Activated CD4-positive, alpha-beta T cell treated with anti-CD3 and anti-CD28 coated beads, Interleukin-2, amount 10 ng/mL, durations not matched to agents 7 days and 5 days (primary cell): ENCODE measurements at places on chromosomes 12 and 14. TPM values are rescaled to one million over a fixed set of nuclear protein-coding genes. Genes with fewer than 3 reads are reported as not detected.

Gene KRT82
- not detected for total RNA-seq

Gene AKAP6
- total RNA-seq = 0.62 TPM

DNA sequence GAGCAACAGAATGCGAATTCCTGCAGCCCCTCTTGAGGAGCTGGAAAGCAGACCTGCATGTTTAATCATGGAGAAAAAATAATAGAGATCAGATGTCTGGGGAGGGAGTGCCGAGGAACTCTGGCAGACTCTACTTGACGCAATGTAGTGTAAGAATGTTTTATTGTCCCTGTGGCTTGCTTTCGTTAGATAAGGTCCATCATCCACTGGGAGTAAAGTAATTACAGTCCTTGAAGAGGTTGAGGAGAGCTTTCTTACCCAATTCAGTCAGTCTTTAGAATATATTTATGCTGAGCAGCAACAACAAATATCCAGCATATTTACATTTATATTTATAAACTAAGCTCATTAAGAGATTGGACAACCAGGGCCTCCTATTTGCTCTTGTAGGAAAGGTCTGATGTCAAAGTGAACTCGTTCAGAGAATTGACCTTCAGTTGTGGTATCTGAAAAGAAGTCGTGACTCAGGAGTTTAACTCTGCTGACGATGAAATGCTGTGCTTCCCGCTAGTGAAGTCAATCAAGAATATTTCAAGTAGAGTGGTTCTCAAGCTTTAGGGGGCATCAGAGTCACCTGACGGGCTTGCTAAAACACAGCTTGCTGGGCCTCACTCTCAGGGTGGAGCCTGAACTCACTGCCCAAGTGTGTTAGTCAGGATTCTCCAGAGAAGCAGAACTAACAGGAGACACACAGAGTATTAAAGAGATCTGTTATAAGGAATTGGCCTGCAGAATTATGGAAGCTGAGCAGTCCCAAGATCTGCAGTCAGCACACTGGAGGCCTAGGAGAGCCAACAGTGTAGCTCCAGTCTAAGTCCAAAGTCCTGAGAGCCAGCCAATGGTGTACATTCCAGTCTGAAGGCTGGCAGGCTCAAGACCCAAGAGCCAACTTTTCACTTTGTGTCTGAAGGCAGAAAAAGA is 139.3 kb upstream of the LMNTD1 start:
- no peaks in the 10 kb centered on the region for H3K36me3 ChIP-seq
- H3K4me1 ChIP-seq = no peaks in the 10 kb centered on the region
- no peak for DNase-seq

DNA sequence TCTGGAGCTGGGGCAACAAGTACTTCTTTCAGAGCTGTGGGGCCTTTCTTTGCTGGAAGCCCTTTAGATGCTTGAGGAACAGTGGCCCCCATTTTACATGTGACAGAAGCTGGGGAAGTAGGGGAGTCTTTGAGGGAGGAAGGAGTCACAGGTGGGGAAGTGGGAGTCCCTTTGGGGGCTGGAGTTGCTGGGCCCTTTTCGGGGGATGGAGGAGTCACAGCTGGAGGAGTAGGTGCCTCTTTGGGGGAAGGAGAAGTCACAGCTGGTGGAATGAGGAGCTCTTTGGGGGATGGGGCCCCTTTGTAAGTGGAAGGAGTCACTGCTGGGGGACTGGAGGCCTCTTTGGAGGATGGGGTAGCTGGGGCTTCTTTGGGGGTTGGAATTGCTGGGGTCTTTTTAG is 8.6 kb downstream of the NACA start:
- no peaks in the 10 kb centered on the region for H3K27me3 ChIP-seq
- H3K27ac ChIP-seq = peak overlapping the region; percentile 54
- H3K4me3 ChIP-seq = no peak overlapping the region
- H3K36me3 ChIP-seq = peaks cover 77% of the 10 kb centered on the region
- peaks cover 46% of the 10 kb centered on the region for H3K4me1 ChIP-seq
- no peak for DNase-seq

Gene LALBA
- not detected for total RNA-seq

Gene SMCO3
- total RNA-seq = not detected

Gene TMEM116
- total RNA-seq = 16.9 TPM

DNA sequence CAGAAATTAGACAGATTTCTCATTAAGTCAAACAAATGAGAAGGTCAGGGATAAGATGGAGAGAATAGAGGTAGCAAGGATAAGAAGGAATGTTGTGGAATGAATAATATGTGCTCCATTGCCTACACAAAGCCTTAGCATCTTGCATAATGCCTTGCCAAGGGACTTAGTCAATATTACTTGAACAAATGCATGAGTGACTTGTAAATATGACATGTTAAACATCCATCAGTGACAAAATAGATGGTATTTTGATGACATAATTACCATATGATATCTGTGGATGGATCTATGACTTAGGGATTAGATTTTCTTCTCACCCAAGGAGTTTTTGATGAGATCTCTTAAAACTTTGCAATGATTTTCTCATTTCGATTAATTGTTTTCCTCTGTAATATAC is 194.1 kb upstream of the RASSF8 start:
- H3K27ac ChIP-seq = no peak overlapping the region
- no peaks in the 10 kb centered on the region for H3K36me3 ChIP-seq
- peaks cover 3% of the 10 kb centered on the region for H3K27me3 ChIP-seq

DNA sequence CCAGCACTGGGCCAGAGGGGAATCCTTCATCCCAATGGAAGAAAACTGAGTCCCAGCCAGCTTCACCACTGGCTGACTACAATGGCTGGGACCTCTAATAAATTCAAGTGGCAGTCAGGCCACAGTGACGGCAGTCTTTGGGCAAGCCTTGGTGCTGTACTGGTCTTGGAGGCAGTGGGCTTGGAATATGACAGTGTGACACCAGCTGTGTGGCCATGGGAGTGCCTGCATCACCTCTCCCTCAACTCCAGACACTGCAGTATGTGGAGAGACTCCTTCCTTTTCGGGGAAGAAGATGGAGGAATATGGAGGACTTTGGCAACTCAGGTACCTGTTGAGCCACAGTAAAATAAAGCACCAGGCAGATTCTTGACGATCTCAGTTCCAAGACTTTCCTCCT is 16.0 kb upstream of the CD163L1 start:
- H3K4me3 ChIP-seq = no peak overlapping the region
- H3K27ac ChIP-seq = no peak overlapping the region
- peaks cover 5% of the 10 kb centered on the region for H3K27me3 ChIP-seq
- no peak for DNase-seq

Gene INSM2
- total RNA-seq = not detected

DNA sequence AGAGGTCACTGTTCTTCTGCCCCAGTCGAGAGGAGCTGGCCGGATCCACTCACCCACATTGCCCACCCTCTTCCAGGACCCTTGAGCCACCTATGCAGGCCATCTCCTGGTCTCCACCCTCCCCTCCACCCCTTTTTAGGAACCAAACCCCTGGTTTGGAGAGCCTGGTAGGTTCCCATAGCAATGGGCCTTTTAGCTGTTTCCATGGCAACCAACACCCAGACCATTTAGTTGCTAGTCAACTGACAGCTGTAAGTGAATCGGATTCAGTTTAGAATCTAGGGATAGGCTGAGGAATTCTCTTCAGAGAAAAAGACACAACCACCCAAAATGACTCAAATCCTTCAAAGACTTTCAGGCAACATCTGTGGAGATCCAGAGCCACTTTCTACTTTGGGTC is 16.5 kb downstream of the NPC2 start:
- DNase-seq = no peak
- H3K27ac ChIP-seq = no peak overlapping the region
- H3K4me3 ChIP-seq = no peak overlapping the region

GRCh38 chr14:61486930-61487495 is 165.6 kb downstream of the PRKCH start:
- H3K4me1 ChIP-seq = peaks cover 35% of the 10 kb centered on the region
- H3K27me3 ChIP-seq = no peaks in the 10 kb centered on the region
- DNase-seq = no peak
- H3K27ac ChIP-seq = peak overlapping the region; percentile 3

DNA sequence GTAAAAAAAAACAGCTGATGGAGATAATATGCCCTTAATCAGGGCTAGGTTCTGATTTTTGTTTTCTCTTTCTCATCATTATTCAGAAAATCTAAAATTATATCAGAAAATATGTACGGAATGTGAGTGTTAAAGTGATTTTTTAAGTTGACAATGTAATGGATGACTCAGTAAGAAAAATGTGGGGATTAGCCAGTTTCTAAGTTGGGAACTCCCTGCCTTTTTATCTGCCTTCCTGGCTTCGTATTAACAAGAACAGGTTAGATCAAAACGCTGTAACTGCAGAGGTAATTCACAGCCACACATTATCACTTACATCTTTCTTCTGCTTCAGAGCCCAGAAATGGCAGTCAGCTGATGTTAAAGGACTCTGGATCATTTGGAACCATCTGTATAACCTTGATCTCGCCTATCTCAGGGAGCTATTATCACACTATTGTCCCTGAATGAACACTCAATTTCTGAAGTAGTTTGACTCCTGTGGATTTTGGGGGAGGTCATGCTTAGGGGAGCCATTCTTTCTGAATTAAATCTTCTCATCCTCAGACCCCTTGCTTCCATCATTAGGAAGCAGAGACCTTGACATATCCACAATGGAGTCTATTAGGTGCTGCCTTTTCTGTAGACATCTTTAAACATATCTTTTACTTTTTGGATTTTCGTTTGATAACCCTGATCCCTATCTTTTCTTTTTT is 135.7 kb upstream of the SLC16A7 start:
- no peaks in the 10 kb centered on the region for H3K36me3 ChIP-seq
- H3K4me1 ChIP-seq = no peaks in the 10 kb centered on the region

DNA sequence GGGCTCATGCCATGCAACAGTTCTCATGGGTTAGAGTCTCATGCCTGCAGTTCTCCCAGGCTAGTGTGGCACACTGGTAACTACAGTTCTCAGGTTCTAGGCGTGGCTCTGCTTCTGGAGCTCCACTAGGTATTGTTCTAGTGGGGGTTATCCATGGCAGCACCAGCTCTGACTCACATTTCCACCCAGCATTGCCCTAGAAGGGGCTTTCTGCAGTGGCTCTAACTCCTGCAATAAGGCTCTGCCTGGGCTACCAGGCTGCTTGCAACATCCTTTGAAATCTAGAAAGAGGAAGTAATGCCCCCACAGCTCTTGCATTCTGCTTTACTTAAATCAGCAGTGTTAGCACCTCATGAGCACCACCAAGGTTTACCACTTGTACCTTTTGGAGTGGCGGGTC is 220.3 kb upstream of the ARID2 start:
- H3K36me3 ChIP-seq = no peaks in the 10 kb centered on the region
- H3K27me3 ChIP-seq = no peaks in the 10 kb centered on the region
- DNase-seq = no peak
- no peaks in the 10 kb centered on the region for H3K4me1 ChIP-seq
- H3K27ac ChIP-seq = no peak overlapping the region

Gene GSC
- total RNA-seq = not detected

DNA sequence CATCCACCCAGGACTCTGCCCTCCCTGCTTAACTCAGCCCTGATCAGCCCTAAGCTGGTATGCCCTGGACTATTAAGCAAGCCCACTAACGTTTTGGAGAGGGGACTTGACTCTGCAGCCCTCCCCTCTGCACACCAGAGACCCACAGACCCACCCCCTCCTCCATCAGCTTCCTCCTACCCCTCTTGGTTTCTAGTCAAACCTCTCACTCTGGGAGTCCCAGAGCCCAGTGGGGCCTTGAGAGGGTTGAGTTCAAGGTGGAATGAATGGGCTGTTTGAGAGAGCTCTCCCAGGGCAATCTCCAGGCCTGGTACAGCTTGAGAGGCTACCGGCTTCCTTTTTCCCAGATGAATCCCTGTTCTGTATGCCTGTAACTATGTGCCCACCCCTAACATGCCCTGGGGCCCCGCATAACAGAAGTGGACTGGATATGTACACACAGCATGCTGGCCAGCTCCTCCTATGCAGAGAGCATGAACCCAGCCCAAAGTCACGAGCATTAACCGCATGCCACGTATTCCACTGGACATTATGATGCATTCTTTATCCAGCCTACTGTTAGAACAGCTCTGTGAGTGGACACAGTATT is 43.6 kb downstream of the IRF2BPL start:
- no peak overlapping the region for H3K4me3 ChIP-seq
- H3K27ac ChIP-seq = no peak overlapping the region
- H3K4me1 ChIP-seq = peaks cover 17% of the 10 kb centered on the region
- no peak for DNase-seq
- peaks cover 3% of the 10 kb centered on the region for H3K36me3 ChIP-seq
- H3K27me3 ChIP-seq = no peaks in the 10 kb centered on the region

- H3K27ac ChIP-seq = no peak overlapping the region
These were observed 27.8 kb upstream of the AEBP2 start for GRCh38 chr12:19411234-19412204.

- no peak for DNase-seq
- H3K27me3 ChIP-seq = peaks cover 19% of the 10 kb centered on the region
- no peak overlapping the region for H3K4me3 ChIP-seq
- H3K27ac ChIP-seq = no peak overlapping the region
- H3K4me1 ChIP-seq = peaks cover 17% of the 10 kb centered on the region
These were observed 29.3 kb upstream of the DAAM1 start for GRCh38 chr14:59159169-59159568.

DNA sequence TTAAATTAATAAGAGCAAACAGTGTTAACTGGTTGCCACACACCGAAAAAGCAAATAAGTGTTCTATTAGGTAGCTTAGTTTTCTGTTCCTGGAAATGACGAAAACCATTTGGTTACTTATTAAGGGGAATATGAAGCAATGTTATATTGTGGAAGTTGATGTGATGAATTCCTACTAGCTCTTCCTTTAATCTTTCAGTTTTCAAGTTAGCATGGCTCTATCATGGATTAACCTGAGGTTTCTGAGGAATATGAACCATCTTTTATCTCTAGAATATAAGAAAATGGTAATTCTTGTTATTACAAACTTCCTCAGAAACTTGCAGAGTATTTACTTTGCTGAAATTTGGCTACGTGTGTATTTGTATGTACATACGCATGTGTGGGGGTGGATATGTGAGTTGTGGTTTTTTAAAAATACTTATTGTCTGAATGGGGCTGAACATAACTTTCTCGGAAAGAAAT is 245.7 kb downstream of the KCNC2 start:
- no peak for DNase-seq
- H3K27me3 ChIP-seq = no peaks in the 10 kb centered on the region
- H3K4me3 ChIP-seq = no peak overlapping the region
- H3K27ac ChIP-seq = no peak overlapping the region
- H3K36me3 ChIP-seq = no peaks in the 10 kb centered on the region
- no peaks in the 10 kb centered on the region for H3K4me1 ChIP-seq

DNA sequence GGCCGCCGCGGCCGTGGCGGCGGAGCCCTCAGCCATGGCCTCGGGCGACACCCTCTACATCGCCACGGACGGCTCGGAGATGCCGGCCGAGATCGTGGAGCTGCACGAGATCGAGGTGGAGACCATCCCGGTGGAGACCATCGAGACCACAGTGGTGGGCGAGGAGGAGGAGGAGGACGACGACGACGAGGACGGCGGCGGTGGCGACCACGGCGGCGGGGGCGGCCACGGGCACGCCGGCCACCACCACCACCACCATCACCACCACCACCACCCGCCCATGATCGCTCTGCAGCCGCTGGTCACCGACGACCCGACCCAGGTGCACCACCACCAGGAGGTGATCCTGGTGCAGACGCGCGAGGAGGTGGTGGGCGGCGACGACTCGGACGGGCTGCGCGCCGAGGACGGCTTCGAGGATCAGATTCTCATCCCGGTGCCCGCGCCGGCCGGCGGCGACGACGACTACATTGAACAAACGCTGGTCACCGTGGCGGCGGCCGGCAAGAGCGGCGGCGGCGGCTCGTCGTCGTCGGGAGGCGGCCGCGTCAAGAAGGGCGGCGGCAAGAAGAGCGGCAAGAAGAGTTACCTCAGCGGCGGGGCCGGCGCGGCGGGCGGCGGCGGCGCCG is 381 bp downstream of the YY1 start:
- peak; percentile 20 for DNase-seq
- peak overlapping the region; percentile 84 for H3K4me3 ChIP-seq
- H3K27ac ChIP-seq = peak overlapping the region; percentile 88
- H3K4me1 ChIP-seq = peaks cover 55% of the 10 kb centered on the region
- H3K36me3 ChIP-seq = peaks cover 53% of the 10 kb centered on the region
